BJ (cell line): ENCODE measurements at places on chromosomes 6 and 20.

- no peak for DNase-seq
These were observed 274.8 kb upstream of the SYNCRIP start for GRCh38 chr6:85917522-85917921.

- no peak for DNase-seq
These were observed 140.3 kb downstream of the MBOAT1 start for GRCh38 chr6:20071998-20072397.

DNA sequence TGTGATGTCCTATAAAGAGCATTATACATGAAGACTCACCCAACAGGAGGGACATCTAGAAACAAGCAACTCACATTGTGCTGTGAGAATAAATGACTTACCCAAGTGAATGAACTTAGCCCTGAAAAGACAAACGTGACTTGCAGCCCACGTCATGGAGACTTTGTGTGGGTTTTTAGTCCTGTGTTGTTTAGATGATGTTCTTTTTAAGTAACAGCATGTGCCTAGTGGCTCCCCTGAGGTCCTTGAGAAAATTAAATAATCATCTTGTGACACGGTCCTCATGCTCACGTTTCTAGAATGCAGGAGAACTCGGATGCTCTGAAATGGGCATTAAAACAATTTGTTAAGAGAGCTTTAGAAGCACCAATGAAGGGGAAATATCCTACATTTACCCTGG, 165.1 kb downstream of the SASH1 start:
- no peak for DNase-seq

DNA sequence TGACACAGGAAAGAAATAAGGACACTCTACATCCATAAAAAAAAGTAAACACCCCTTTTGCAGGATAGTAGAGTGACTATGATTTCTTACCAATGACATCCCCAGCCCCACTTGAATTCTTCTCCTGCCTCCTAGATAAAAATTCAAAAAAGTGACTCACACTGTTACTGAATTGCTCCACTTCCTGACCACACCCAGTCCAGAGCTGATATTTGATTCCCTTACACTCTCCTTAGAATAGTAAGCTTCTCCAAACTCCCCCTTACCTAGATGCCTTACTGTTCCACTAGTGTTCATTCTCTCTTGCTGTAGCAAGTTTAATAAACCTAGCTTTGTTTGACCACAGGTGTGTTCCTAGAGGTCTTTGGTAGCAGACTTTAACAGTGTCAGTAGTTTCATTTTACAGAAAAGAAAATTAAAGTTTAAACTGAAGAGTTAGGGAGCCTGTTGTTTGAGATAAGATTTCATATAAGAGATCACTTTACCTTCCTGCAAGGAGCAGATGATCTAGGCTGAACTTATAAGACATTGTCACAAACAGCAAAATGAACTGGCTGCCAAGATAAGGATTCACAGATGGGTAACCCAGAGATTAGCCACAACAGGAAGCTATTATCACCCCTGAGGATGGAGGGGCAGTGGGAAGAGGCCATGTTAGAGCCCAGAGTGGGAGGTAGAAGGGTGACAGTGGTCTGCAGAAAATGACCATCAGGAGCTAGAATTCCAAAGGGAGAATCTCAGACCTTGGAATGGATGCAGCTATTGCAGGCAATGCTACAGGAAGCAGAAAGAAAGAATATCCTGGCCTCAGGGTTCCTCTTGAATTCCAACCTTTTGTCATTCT, 28.4 kb upstream of the BTN3A2 start:
- DNase-seq = no peak

DNA sequence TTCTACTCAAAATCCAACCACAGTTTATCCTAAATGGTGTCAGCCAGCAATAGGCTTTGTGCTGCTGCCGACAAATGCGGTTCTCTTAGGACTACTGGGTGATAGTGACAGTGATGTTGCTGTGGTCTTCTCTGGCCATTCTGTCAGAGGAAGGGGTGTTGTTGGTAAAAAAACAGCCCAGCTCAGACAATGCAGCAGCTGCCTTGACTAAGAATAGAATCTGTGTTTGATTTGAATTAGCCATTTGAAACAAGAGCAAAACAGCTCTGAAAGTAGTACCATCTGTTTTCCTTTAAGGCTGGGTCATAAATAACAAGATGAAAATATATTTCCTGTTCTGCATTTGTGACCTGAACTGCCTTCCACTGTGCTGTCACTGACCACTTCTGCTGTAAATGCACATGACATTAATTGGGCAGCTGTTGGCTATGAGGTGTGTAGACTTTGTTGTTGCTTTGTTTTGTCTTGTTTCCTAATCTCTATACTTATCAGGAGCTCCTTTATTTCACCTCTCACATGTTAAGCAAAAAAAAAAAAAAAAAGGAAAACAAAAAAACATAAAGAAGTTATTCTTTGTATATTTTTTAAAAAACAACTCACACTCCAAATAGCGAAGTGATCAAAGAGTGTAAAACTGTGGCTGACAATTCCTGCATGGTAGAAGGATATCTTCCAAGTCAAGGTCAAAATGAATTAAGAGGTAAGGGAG, 497.8 kb upstream of the ARID1B start:
- DNase-seq = peak; percentile 0

DNA sequence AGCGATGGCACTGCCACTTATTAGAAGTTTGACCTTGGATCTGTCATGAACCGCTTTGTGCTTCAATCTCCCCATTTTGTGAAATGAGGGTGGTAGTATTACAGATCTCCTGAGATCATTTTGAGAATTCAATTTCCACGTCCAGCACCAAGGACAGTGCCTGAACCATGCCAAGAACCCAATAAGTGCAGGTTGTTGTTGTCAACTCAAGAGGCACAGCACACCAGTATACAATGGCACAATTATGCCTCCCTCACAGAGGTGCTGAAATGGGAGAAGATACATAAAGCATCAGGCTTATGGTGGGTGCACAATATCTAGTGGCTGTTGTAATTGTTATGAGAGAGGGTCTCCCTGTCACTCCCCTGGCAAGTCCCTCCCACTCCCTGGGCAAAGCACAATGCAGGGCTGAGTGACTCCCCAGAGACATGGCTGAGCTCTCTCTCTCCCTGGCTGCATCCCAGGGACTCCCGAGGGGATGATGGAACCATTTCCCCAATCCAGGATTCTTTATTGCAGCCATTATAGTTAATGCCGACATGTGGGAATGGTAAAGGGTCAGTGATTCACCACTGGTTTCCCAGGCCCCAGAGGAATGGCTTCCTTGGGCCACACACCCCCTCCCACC, 78.7 kb downstream of the CDH22 start:
- no peak for DNase-seq

DNA sequence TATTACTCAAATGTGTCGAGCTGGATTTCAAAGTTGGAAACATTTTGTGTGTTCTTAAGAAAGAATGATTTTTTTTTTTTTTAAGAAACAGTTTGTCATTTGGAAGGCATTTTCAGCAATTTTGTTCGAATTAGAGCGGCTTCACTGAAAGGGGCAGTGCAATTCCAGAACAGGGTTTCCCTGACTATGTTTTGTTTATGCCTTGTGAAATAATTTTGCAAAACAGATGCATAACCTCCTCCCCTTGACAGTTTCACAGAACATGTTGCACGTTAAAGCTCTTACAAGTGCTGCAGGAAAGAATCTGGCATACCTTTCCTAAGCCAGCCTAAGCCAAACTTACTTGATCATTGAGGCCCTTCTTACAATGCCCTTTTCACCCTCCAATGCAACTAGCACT, 216.0 kb upstream of the SSTR4 start:
- no peak for DNase-seq

- DNase-seq = no peak
These were observed 160.8 kb downstream of the TBXT start for GRCh38 chr6:166006900-166007301.

DNA sequence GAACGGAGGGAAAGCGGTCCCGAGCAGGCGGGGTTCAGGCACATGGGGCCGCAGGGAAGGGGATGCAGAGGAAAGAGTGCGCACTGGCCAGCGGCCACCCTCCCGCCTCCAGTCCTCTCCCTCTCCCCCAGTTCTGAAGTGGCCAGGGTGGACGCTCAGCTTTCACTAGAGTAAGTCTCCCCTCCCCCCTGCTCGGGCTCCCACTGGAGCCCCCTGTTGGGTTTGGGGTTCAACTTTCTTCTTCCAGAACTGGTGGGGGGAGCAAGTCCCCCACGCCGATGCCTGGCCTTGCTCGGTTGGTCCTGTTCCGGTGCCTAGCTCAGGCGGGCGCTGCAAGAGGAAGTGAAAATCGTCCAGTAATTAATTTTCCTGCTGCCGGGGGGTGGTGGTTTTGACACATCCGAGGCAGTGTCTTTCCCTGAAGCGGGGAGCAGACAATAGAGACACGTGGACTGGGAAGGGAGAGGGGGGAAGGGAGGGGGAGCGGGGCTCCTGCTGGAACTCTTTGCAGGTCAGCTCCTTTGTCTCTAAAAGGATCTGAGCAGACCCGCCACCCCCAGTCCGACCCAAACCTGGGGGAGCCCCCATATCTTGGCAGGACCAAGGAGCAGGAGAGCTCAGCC, 824 bp upstream of the SCRT2 start:
- no peak for DNase-seq

DNA sequence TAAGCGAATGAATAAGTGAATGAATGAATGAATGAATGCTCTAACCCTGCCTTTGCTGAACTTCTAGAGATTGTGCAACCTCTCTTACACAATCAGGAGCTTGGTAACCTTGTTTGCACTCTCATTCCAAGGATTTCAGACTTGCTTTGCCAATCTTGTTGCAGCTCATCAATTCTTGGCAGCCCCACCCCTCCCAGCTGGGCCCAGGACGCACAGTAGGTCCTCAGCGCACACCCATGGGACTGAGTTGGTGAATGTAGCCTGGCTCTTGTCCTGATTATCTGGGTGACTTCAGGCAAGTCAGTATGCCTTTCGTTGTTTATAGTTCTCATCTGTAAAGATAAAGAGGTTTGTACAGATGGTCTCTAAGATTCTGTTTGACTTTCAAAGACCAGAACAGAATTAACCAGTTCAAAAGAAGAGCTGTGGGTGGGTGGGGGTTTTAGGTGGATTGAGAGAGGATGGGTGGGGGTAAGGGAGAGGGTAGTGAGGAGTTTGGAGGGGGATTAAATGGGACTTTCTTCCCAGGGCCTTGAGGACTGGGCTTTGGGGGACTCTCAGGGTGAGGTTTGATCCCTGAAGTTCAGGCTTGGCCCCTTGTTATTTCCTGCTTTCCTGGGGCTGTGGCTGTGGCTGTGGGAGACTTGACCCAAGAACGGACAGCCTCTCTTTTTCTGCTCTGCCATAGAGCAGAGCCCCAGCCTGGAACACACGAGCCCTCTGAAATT, 33.2 kb downstream of the VEGFA start:
- DNase-seq = no peak

DNA sequence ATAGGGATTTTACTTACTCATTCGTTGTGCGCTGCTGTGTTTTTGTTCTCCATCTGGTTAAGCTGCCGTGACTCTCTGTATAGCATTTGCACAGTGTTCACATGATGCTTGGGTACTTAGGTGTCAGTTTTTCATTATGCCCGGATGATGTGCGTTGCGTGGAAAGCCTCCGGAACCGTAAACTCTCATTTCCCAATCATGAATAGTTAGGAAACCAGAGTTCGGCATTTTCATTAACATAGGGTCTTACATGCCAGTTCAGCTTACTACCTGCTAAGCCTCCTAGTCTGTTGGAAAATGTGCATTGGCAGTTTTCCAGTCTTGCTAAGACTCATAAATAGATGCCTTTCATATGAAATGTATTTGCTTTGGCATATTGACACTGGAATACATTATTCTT, 483.4 kb upstream of the FLRT3 start:
- no peak for DNase-seq

DNA sequence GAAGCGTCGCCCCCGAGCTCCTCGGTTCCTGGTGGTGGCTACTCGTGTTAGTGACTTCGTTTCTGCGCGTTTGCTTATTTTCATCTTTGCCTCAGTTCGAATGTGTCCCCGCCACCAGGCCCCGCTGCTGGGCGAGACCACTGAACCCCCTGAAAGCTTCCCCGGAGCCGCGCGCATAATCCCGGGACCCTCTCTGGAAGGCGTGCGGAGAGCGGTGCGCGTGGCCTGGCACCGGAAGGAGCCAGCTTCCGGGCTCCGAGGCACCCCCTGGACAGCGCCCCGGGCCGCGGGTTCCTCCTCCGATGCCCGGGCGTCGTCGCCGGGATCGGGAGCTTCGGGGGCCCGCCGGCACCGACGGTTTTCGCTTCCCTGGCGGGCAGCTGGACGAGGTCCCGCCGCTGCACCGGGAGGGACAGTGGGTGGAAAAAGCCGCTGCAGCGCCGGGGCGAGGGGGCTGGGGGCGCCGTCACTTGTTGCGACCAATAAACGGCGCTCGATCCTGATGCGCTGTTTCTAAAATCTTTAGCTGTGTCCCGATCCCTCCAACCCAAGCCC, 643 bp upstream of the SLC35D3 start:
- no peak for DNase-seq

DNA sequence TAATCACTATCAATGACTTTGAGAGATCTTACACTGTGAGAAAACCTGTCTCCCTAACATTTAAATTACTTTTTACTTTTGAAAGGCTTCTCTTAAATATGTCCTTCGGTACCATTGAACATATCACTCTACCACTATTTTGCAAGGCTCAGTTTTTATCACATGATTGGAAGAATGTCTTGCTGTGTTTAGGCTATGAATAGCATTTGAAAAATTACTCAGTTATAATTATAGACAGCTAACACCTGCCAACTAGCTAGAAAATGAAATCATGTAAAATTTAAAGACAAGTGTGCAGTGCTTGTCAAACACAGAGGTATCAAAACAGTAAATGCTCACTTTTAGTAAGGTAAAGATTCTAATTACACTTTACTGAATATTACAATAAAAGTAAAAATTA, 11.0 kb downstream of the SESN1 start:
- no peak for DNase-seq

DNA sequence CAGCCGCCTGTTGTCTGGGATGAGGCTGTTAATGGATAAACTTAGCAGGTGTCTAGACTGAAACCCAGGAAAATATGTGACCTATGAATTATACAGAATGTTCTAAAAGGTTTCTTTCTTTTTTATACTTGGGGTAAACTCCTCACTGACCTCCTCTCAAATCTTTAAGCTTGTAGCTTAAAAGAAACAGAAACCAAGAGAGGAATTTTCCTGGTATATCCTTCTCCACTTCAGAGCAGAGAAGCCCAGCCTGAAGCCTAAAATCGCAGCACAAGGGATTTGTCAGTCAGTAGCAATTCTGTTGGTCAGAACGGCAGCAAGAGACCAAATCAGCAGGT, 99.4 kb upstream of the RIPOR2 start:
- DNase-seq = no peak

GRCh38 chr6:12115492-12115891, 103.4 kb downstream of the HIVEP1 start:
- no peak for DNase-seq

DNA sequence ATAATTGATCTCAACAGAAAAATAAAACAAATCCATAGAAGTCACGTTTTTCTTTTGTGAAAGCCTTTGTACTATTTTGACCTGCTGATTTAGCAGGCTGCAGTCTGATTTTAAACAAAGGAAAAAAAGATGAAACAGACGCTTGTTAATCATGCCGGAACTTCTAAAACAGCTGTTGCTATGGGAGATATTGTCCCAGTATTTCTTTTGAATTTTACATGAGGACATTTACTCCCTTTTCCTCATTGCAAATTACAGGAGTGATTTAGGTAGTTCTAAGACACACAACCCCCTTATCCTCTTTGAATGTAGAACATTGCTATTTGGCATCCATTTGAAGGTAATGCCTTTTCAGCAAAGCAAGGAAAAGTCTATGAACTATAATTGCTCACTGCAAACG, 416.1 kb downstream of the BCKDHB start:
- no peak for DNase-seq

GRCh38 chr20:31806564-31807355, 12.4 kb upstream of the MYLK2 start:
- DNase-seq = no peak
